HCT116 (cell line): ENCODE measurements at places on chromosomes 6 and 20. TPM values are rescaled to one million over a fixed set of nuclear protein-coding genes. Genes with fewer than 3 reads are reported as not detected.

The COL10A1 gene
- not detected for total RNA-seq

The PRKN gene
- total RNA-seq, result 2.6 TPM

DNA sequence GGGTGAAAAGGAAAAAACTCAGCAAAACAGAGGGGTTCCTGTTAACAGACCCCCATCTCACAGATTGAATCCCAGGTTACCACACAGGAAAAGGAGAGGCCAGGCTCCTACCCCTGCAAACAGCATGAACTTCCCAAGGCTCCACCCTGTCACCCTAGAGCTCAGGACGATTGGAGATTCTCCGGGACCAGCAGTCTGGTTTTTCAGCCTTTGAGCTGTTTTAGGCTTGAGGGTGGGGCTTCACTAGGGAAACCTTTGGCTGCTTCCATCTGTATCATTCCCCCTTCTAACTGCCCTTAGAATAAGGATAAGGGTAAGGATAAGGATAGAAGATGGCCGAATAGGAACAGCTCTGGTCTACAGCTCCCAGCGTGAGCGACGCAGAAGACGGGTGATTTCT lies 16.0 kb downstream of the C6orf58 start:
- no peak overlapping the region for H3K4me3 ChIP-seq
- H3K27ac ChIP-seq, result no peak overlapping the region
- H3K27me3 ChIP-seq, result no peaks in the 10 kb centered on the region
- H3K4me1 ChIP-seq, result no peaks in the 10 kb centered on the region

DNA sequence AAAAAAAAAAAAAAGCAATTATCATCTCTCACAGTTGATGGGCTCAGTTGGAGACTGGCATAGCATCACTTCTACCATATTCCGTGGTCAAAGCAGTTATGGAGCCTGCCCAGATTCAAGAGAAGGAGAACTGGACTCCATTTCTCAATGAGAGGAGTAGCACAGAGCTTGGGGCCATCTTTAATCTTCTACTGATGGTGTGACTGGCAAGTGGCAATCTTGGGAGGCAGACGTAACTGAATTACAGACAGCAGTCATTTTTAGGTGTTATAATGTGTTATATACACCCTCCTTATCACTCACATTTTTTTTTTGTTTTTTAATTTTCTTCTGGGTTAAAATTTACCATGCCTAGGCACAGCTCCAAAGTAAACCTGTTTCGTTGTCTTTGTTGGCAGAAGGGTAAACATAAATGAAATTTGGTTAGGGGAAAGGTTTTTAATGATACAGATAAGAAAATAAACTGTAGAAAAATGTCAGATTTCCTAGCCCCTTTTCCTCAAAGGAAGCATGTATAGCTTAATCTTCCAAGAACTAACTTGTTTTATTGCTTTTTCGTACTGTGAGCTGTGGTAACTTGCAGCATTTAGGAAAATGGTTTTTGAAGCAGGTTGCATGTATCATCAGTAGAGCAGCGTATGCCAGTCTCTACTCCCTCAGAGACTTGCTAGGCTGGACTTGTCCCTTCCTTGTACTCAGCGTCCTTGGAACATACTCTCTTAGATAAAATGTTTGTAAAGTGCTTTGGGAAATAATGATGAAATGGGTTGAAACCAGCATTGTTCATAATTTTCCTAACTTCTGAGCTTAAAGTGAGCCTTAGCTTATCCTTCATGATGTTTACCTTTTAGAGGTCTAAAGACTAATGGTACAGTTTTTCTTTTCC lies 25.7 kb downstream of the ZFAND3 start:
- H3K36me3 ChIP-seq, result no peaks in the 10 kb centered on the region
- no peak overlapping the region for H3K4me3 ChIP-seq
- DNase-seq, result no peak

- H3K36me3 ChIP-seq, result no peaks in the 10 kb centered on the region
- no peaks in the 10 kb centered on the region for H3K4me1 ChIP-seq
- no peaks in the 10 kb centered on the region for H3K27me3 ChIP-seq
- H3K4me3 ChIP-seq, result no peak overlapping the region
- H3K27ac ChIP-seq, result no peak overlapping the region
These were observed 3.1 kb upstream of the EMILIN3 start for GRCh38 chr20:41369673-41370072.

DNA sequence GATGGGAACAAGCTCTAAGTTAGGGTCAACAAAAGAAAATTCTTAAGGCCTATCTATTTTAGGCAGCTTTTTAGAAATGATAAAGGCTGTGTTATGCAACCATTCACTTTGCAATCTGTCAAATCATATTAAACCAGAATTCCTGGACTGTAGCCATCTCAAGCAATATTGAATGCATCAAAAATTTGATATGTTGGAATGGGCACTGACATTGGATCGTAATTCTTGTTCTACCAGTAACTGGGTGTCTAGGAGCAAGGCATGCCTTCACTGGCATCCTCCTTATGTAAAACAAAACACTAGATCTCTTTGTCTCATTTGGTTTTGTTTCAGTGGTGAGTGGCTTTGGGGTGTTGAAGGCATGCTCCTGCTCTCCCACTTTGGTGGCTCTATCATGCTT lies 145.6 kb downstream of the JARID2 start:
- no peaks in the 10 kb centered on the region for H3K36me3 ChIP-seq
- H3K27me3 ChIP-seq, result no peaks in the 10 kb centered on the region
- no peaks in the 10 kb centered on the region for H3K4me1 ChIP-seq
- DNase-seq, result no peak
